CD4-positive, alpha-beta T cell treated with Interleukin-1 beta for 1 hour (primary cell): ENCODE measurements at places on chromosomes 2 and 18.

DNA sequence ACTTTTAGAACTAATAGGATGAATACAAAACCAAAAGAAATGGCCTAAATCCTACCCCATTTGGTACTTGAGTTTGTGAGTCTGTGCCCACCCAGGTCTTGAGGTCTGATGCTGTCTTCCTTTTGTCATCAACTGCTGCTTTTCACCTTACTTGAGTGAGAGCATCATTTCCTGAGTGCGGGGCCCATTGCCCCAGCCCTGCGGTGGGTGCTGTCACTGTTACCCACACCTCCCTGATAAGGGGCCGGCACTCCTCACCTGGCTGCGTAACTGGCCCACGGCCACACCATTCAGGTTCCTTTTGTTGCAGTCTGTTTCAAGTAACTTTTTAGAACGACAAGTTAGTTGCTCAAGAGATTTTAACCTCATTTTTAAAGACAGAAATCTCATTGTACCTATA lies 25.3 kb downstream of the RAB12 start:
- no peak for DNase-seq

- DNase-seq: no peak
Measured at GRCh38 chr2:241015439-241015838, 17.0 kb downstream of the SNED1 start.

GRCh38 chr2:65112633-65113032 lies 17.3 kb downstream of the RAB1A start:
- DNase-seq: no peak

- no peak for DNase-seq
Measured at GRCh38 chr2:1371082-1371481, 42.2 kb upstream of the TPO start.

GRCh38 chr2:221429741-221430491 lies 142.2 kb downstream of the EPHA4 start:
- DNase-seq: no peak

- no peak for DNase-seq
Measured at GRCh38 chr18:72444798-72445155, 99.4 kb downstream of the CBLN2 start.

GRCh38 chr18:52341103-52341432 lies 1.1 kb downstream of the DCC start:
- DNase-seq: no peak

DNA sequence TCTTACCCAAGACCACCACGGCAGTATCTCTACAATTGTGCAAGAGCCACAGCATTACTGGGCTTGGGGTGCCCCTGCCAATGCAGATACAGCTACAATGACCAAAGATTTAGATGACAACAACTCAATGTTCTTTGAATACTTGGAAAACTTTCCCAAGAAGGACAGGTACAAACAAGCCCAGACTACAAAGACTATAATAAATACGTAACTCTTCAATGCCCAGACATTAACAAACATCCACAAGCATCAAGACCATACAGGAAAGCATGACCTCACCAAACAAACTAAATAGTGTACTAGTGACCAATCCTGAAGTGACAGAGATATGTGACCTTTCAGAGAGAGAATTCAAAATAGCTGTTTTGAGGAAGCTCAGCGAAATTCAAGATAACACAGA lies 62.8 kb downstream of the ICA1L start:
- no peak for DNase-seq

DNA sequence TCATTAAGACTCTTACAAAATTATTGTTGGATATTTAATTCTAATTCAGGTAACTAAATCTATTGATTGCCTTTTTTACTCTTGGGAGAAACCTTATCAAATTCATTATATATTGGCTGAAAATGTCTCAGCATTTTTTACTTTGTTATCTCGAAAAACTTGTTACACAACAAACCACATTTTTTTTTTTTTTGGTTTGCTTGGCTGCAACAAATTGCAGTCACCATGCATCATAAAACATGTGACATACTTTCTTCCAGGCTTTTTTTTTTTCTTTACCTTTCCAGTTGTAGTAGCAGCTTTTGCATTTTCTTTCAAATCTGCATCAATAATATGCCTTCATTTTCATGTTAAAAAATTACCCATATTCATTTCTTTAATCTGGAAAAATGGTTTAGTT lies 186.7 kb downstream of the TDRD15 start:
- no peak for DNase-seq

GRCh38 chr2:191382801-191383200 lies 137.6 kb downstream of the MYO1B start:
- DNase-seq: no peak

- no peak for DNase-seq
Measured at GRCh38 chr2:24452502-24452885, 38.6 kb upstream of the NCOA1 start.

- no peak for DNase-seq
Measured at GRCh38 chr2:152132306-152132705, 33.5 kb upstream of the CACNB4 start.

GRCh38 chr18:64037812-64038414 lies 68.0 kb downstream of the SERPINB8 start:
- DNase-seq: no peak

GRCh38 chr2:40210344-40210967 lies 241.4 kb downstream of the SLC8A1 start:
- DNase-seq: no peak
